Activated T-helper 9 cell treated with anti-CD3 and anti-CD28 coated beads, Interleukin-2, amount 50 U/mL, for 16 hours (primary cell): ENCODE measurements at places on chromosomes 3 and 15.

GRCh38 chr3:175001091-175001490 is 142.0 kb downstream of the NAALADL2 start:
- no peak for DNase-seq

GRCh38 chr3:11944052-11944673 is 60.0 kb upstream of the SYN2 start:
- DNase-seq, result no peak

GRCh38 chr3:110512961-110513360 is 558.7 kb upstream of the NECTIN3 start:
- DNase-seq, result no peak

DNA sequence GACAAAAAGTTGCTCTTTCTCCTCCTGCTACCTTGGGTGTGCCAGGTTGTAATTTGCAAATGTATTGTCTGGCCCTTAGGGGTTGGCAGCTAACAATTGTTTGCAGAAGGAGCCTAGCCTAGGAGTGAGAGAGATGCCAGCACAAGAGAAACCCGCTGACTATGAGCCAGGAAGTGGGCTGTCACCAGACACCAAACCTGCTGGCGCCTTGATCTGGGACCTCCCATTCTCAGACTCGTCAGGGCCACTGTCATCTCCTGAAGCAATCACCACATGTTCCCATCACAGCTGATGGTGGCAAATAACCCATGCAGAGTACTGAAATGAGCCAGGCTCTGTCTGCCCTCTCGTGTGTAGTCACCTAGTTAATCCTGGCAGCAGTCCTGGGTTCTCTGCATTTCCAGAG is 406.4 kb upstream of the NPAP1 start:
- DNase-seq, result no peak

GRCh38 chr3:174303907-174304560 is 555.1 kb upstream of the NAALADL2 start:
- no peak for DNase-seq

DNA sequence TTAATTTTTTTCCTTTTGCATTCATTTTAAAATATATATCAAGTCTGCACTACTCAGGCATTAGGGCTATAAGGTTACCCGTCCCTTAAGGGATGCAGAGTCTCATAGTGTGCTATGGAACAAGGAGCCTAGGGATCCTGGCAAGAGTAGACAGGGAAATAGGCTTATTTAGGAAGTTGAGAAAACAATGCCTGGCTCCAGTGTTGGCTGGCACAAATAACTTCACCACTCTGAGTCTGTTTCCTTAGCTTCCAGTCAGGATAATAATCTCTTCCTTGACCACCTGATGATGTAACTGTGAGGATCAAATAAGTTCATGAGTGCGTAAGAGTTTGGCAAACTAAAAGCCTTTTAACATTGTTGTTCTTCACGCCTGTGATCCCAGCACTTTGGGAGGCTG is 540.8 kb upstream of the IL12A start:
- DNase-seq, result no peak

GRCh38 chr15:90386221-90386620 is 1.8 kb upstream of the IQGAP1 start:
- no peak for DNase-seq

DNA sequence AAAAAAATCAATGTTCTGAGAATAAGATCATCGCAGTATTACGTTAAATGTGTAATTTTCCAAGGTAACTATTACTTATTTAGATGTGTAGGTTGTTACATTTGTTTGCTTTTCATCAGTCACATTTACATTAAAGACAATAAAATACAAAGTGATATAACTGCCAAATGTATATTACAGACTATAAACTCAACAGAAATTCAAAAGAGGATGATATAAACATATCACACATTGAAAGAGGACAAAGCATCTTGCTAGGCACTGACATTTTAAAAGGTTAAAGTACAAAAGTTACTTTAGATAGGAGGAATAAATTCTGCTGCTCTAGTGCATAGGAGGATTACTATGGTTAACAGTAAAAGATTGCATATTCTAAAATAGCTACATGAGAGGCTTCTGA is 16.1 kb downstream of the VGLL4 start:
- no peak for DNase-seq

DNA sequence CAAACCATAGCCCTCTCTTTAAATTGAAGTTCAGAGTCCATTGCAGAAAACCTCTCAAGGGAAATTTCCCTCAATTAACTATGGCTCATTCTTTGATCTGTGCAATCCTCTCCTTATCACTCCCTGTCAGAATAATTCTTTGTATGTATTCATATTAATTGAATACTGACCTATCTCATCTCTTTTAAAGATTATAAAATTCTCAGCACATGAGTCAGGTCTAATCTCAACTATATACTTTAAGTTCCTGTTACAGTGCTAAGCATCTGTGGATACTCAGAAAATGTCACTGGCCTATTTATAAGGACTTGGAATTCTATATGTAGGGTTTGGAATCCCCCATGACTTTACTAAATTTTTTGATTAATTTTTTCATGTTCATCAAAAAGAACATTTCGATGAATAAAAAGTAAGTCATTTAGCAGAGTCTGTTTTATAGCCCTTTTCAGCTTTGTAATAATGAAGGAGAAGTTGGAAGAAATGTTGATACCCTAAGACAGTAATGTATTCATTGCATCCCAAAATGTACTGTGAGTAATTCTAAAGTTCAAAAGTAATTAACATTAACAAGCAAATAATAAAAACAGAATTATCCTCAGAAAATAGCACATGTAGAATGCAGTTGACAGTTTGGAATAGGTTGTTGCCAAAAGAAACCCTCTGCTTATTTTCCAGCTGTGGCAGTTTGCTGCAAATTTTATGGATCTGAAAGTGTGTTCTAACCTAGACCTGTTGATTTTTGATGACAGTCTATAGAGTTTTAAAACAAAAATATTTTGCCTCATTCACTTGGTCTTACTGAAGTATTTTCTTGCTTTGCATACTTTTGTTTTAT is 503.4 kb upstream of the CBLB start:
- DNase-seq, result no peak

DNA sequence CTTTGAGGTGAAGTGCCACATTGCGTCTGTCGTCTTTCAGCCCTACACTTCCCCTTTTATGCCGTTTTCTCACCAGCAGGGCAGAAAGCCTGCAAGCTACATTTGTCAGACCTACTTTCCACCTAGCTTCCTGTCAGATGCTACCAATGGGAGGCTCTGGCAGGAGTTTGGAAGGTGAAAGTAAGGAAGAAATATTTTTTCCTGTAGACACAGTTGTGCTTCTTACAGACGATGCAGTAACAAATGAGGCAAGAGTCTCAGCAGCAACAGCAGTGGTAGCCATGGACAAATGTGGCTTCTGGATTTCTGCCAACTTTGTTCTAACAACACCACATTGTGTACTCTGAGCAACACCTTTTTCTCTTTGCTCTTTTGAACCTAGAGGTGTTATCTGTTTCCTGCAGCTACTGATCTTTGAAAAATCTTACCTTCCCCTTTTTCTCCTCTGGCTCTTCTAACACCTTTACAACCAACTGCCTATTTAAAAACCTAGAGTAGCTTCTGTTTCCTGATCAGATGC is 70.6 kb upstream of the STT3B start:
- DNase-seq, result no peak

DNA sequence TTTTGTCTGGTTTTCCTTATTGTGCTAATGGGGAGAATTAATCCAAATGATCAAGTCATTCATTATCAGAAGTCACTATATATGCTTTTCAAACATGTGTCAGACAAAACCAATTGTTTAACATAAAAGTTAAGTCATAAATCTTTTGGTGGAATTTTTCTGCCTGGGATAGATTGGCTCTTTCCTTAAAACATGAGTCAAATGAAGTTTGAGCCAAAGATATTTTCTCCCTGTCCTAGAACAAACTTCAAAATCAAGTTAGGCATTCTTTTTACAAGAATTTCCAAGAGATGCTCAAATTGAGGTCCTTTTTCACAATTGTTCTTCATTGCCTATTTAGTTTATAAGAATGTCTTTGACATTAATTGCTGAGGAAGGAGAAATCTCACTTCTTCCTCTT is 138.3 kb downstream of the UACA start:
- no peak for DNase-seq

DNA sequence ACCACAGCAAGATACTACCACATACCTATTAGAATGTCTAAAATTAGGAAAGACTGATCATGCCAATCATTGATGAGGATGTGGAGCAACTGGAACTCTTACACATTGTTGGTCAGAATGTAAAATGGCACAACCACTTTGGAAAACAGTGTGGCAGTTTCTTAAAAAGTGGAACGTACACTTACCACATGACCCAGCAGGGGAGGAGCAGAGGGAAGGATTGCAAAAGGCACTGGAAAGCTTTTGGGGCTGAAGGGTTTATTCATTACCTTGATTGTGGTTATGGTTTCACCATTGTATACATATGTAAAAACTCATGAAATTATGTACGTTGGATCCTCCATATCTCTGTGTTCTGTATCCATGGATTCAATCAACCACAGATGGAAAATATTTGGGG is 3.3 kb upstream of the EHD4 start:
- no peak for DNase-seq

DNA sequence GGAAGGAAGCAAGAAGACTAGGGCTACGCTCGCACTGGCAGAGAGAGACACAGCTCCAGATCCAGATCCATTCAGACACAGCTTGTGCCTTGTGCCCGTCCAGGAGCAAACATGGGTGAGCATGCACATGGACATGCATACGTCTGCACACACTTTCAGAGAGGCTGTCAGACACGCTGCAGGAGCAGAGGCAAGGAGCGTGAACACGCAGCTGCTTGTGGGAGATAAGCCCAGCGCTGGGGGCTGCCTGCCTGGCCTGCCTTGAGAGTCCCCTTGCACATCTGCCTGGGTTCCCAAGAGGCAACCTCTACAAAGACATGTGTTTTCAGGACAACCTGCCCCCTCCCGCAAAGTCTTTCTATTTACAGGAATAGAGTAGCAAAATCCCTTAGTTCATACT is 13.6 kb upstream of the BAHD1 start:
- no peak for DNase-seq

DNA sequence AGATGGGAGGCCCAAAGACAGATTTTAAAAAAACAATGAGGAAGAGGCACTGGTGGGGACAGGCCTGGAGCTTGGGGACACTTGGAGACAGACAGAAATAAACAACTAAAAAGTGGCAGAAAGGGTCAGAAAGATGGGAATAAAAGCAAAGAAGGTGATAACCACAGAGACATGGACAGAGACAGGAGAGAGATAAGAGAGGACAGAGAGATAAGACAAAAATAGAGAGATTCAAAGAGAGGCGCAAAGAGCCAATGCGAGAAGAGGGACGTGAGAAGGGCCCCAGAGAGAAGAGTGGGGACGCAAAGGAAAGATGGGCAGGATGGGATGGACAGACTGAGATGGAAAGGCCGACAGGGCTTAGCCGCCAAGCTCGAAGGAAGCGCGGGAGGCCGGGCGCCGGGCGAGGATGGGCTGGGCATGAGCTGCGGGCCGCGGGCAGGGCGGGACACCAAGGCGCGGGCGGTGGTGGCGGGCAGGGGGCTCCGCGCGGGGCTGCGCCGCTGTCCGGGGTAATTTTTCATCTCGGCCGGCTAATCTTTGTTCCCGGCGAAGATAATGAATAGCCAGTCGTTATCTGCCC is 3.1 kb upstream of the GATA2 start:
- DNase-seq, result no peak

GRCh38 chr15:24878153-24878552 is 76.6 kb upstream of the SNRPN start:
- DNase-seq, result no peak

GRCh38 chr15:90151989-90152645 is 49.0 kb upstream of the SEMA4B start:
- no peak for DNase-seq

DNA sequence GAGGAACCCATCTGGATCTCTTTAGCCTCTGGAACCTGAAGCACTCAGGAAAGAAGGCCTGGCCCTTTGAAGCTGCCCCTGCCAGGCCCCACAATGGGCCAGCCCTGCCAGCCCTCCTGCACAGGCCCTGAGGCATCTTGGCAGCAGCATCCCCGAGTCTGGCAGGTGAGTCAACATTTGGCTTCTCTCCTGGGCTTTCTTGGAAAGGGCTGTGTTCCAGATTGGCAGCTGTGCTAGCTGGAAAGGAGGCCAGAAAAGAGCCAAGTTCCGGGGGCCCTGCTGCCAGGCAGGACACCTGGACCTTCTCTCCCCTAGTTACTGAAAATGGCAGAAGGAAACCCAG is 187.2 kb downstream of the SHQ1 start:
- DNase-seq, result no peak

- DNase-seq, result no peak
Observed at GRCh38 chr3:78690766-78691165, 1077.0 kb downstream of the ROBO1 start.

- DNase-seq, result no peak
Observed at GRCh38 chr3:124627501-124627908, 102.7 kb upstream of the UMPS start.

GRCh38 chr3:99683465-99683864 is 45.1 kb downstream of the COL8A1 start:
- DNase-seq, result no peak

- peak; percentile 69 for DNase-seq
Observed at GRCh38 chr15:31365655-31366127, 39.1 kb downstream of the KLF13 start.

- DNase-seq, result no peak
Observed at GRCh38 chr3:31014317-31015040, 120.0 kb upstream of the GADL1 start.

DNA sequence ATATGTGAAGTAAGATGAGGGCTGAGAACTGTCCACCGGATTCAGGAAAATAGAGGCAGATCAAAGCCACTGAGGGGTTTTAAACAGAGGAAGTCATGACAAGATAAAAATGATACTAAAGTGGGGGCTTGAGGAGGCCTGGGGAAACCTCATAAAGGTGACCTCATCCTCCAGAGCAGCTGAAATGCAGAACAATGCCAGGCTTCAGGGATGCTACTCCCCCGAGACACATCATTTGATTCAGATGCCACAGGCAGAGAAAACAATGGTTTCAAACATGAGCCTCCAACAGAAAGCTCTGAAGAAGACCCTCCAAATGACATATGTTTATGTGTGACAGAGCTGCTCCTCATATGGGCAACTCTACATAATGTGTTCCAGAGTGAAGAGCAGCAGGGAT is 6.4 kb downstream of the CFAP20DC start:
- DNase-seq, result no peak

GRCh38 chr3:161452179-161452578 is 44.4 kb upstream of the OTOL1 start:
- no peak for DNase-seq

GRCh38 chr15:40295877-40296560 is 11.7 kb downstream of the PLCB2 start:
- DNase-seq, result no peak

DNA sequence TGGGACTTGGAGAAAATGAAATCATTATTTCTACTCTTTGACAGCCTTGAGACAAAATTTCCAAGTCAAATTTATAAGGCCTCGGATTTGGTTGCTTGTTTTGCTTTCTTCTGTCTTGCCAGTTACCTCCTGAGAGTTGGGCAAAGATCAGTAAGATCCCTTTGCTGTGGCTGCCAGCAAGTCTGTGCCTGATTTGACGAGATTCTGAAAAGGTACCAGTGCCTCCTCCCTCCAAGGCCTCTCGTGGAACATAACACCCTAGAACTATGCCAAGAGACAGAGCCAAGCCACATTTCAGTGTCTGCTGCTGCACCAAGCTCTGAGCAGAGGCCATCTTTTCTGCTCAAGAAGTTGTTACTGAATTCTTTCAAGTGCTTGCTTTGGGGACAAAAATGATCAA is 61.0 kb downstream of the GTPBP8 start:
- DNase-seq, result no peak
